ENCODE measurements at places on chromosomes 16 and 17. TPM values are rescaled to one million over a fixed set of nuclear protein-coding genes. Genes with fewer than 3 reads are reported as not detected.

MT1E gene
- 24.9 TPM for polyA plus RNA-seq

KRTAP9-4 gene
- polyA plus RNA-seq = not detected

TOP2A gene
- polyA plus RNA-seq = 174 TPM

ANKRD13B gene
- polyA plus RNA-seq = 8.0 TPM

CDH1 gene
- polyA plus RNA-seq = 112 TPM

EFNB3 gene
- 19.9 TPM for polyA plus RNA-seq

DRC3 gene
- 14.5 TPM for polyA plus RNA-seq

TAT gene
- polyA plus RNA-seq = 0.07 TPM

All from right renal cortex interstitium (tissue), 3 donors.